Bronchial epithelial cell (primary cell): ENCODE measurements at places on chromosomes 2 and 18. TPM values are rescaled to one million over a fixed set of nuclear protein-coding genes. Genes with fewer than 3 reads are reported as not detected.

- no peak for DNase-seq
Observed at GRCh38 chr2:119253760-119254600, 30.3 kb downstream of the STEAP3 start.

The ZC3H6 gene
- total RNA-seq = 3.4 and 5.6 TPM in 2 replicates

DNA sequence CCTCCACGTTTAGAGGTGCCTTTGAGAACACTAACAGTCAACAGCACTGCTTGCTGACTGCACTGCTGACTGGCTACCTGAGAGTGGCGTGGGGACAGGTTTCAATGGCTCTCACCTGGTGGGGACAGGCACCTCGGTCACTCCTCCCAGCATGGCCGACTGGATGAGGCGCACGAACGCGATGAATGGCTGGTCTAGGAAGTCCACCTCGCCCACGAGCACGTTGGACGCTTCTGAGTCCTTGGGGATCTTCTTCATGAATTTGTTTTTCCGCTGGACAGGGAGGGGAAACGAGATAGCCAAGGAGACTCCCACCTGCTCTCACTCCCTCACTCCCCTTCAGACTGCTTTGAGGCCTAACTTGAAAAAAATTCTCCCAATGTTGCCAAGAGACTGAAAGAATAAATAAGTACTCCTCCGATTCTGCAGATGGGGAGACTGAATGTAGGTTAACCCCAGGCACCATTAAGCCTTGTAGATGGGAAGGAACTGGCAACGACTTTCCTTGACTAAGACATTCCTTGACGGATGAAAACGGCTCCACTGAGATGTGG is 57.3 kb downstream of the MTHFD2 start:
- no peak for DNase-seq

GRCh38 chr2:45974056-45974455 is 322.6 kb downstream of the PRKCE start:
- no peak for DNase-seq

- DNase-seq = no peak
Observed at GRCh38 chr18:11115276-11115675, 34.1 kb downstream of the PIEZO2 start.

DNA sequence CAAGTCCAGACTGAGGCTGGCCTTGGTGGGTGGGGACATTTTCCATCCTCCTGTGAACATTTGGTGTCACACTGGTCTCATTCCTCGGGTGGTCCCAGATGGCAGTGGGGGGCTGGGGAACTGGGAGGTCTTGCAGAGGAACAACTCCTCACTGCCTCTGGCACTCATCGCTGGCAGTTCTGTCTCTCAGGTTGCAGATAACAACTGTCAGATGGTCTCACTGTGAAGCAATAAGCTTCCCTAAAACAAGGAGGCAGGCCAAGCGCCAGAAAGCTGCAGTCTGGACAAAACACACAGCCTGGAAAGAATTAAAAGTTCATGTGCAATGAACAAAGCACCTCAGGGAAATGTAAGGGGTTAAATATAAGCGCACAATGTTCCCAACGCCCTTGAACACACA is 78.1 kb downstream of the IRS1 start:
- no peak for DNase-seq

DNA sequence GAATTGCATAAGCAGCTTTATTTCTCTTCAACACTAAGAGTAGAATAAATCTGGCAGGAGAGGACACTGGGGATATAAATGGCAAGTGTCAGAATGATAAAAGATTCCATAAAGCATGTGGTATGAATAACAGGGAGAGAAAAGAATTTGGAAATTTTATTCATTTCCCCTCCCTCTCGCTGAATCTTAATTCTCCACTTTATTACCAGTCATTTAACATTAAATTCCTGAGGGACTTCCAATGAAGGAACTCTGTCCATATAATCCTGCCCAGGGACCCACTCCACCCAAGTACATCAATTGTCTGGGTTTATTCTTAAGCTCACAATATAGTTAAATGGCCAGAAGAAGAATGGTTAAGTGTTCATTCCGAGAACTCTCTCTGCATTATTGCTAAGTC is 197.7 kb upstream of the MGAT5 start:
- no peak for DNase-seq

DNA sequence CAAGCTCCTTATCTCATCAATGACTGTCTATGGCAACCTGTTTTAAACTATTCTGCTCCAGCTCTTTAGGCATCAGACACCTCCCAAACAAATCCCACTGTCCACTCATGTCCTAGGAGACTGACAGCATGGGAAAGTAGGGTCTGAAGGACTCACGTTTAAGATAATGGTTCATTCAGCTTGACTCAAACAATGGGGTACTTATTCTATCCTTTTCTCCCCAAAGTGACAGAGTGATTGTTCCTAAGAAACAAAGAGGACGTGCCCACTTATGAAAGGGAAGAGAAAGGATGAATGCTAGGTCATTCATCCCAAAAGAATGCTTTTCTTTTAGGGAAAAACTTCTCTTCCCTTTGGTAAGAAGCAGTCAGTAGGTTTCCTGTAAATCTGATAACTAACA is 41.9 kb downstream of the ALK start:
- no peak for DNase-seq

The EFHD1 gene
- not detected in 2 replicates for total RNA-seq

- DNase-seq = no peak
Observed at GRCh38 chr2:215619022-215619958, 183.4 kb upstream of the FN1 start.

The TGOLN2 gene
- 34.5 and 41.3 TPM in 2 replicates for total RNA-seq

The DES gene
- not detected in 2 replicates for total RNA-seq

GRCh38 chr2:60717691-60718090 is 38.4 kb upstream of the PAPOLG start:
- DNase-seq = peak; percentile 97

DNA sequence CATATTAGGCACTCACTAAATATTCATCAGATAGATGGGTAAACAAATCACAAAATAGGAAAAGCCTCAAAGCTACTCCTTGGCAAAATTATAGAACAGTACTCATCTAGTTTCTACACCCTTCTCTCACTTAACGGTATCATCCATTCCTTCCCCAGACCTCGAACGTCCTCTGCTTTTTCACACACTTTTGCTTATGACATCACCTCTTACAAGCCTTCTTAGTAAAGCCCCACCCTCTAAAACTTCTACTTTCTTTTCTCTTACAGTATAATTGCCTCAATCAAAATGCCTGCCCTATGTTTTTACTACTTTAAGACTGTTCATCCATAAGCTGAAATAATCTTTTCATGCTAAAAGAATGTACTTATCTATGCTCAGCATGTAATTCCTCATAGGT is 8.1 kb downstream of the CHN1 start:
- no peak for DNase-seq

The NGEF gene
- 0.53 and 6.1 TPM in 2 replicates for total RNA-seq

The SCN3A gene
- not detected in 2 replicates for total RNA-seq

The BZW1 gene
- total RNA-seq = 546 and 792 TPM in 2 replicates

DNA sequence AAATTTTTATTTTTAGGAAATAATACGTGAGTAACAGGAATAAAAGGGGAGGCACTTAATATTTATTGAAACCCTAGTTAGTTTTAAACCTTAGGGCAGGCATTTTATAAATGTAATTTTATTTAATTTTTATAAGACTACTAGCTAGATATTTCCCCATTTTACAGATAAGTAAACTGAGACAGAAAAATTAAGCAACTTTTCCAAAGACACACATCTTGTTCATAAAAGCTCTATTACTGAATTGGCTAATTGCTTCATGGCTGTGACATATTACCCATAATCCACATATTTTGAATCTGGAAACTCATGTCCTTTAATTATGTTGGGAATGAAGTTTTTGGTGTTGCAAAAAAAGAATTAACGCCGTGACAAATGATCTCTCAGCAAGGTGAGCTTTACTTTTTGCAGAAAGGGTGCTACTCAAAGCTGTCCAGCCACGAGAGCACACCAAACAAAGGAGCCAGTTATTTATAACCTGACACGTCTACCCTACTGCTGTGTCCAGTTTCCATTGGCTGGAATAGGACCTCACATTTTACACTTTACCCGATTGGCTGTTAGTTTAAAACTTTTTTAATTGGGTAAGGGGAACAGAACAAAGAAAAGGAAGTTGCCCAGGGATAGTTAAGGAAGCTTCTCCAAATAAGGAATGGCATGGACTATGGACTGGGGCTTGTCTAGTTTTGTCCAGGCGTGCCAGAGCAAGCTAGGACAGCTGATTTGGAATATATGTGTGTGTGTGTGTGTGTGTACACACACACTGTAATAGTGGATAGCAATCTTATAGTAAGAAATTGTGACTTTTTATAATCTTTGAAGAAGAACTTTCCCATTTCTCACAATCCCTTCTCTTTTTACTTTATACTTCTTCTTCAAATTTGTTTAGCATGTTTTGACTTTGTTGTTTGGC is 54.2 kb downstream of the COMMD1 start:
- peak; percentile 71 for DNase-seq

- DNase-seq = no peak
Observed at GRCh38 chr2:33264766-33265165, 211.7 kb upstream of the RASGRP3 start.

GRCh38 chr2:8761529-8762164 is 75.8 kb downstream of the KIDINS220 start:
- peak; percentile 43 for DNase-seq

DNA sequence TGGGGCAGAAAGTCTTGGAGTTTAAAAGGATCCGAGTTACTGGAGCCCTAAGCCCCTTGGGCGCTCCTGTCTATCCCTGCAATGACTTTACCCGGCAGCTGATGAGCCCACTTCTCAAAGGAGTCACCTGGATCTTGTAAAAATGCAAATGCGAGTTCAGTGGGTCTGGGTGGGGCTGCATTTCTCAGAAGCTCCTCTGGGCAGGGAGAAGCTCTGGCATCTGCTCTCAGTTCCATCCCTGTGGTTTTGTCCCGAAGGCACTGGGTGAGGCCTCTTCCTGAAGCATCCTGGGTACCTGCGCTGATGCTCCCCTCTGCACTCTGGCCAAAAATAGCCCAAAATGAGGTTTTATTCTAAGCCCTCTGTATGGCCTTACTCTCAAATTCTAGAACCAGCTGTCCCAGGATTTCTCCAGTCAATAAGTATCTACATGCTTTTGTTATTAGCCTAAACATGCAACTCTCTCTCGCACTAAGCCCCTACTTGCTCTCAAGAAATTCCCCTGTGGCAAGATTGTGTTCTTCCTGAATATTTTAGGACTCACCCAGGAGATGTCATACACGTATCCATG is 167.8 kb upstream of the APCDD1 start:
- no peak for DNase-seq

The GREB1L gene
- total RNA-seq = 0.79 and 0.90 TPM in 2 replicates

The ABCB11 gene
- 0.26 TPM in 2 replicates for total RNA-seq

- peak; percentile 67 for DNase-seq
Observed at GRCh38 chr2:182821182-182821581, 45.3 kb downstream of the FRZB start.

GRCh38 chr2:21759819-21760218 is 636.1 kb downstream of the TDRD15 start:
- DNase-seq = no peak

DNA sequence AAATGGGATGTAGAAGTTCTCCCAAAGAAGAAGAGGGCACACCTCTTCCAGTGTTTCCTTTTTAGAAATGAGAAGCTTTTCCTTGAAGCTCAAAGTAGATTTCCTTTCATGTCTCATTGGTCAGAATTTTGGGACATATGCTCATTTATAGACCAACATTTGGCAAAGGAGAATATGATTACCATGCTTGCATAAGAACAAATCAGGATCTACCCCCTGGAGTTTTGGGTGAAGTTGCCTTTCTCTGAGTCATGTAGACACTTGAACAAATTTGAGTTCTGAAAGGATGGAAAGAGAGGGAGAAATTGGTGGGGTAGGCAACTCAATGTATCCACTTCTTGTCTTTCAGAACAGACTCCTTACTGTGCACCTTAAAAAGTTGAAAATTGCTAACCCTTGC is 409.0 kb downstream of the SLC4A3 start:
- DNase-seq = no peak

The SKA1 gene
- total RNA-seq = 0.26 and 0.51 TPM in 2 replicates
